Activated CD4-positive, alpha-beta T cell treated with anti-CD3 and anti-CD28 coated beads, Interleukin-2, Interleukin-6, amounts not matched to agents 100 ng/mL and 50 ng/mL, durations not matched to agents 16 hours and 8 hours (primary cell): ENCODE measurements at places on chromosomes 12 and 14.

- no peak for DNase-seq
Observed at GRCh38 chr14:74326369-74327152, 21.7 kb upstream of the VRTN start.

DNA sequence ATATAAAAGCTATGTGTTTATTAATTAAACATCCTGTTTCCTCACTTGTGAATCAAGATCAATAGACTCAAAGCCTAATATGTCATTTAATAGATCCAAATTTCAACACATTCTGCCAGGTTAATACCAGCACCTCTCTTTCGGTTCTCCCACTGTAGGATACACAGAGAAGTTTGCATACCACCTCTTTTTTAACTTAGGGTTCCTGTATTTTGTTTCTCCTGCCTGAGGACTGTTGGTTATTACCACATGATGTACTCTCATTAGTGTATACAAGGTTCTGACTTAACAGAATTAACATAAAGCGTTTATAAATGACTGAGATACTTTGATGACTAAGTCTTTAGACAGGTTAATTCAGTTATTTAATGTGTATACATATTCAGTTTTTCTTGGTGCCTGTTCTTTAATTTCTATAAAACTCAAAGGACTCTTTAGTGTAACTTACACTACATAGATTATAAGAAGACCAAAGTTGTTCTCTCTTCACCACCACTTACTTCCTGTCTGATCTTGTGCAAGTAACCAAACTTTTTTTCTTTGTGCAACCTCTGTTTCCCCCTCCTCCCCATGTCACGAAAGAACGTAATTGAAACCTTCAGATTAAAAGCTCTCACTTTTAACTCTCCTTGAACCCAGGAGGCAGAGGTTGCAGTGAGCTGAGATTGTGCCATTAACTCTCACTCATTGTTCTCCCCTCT lies 89.8 kb upstream of the DNM1L start:
- DNase-seq: peak; percentile 39

GRCh38 chr12:90188857-90189256 lies 480.2 kb upstream of the ATP2B1 start:
- no peak for DNase-seq

DNA sequence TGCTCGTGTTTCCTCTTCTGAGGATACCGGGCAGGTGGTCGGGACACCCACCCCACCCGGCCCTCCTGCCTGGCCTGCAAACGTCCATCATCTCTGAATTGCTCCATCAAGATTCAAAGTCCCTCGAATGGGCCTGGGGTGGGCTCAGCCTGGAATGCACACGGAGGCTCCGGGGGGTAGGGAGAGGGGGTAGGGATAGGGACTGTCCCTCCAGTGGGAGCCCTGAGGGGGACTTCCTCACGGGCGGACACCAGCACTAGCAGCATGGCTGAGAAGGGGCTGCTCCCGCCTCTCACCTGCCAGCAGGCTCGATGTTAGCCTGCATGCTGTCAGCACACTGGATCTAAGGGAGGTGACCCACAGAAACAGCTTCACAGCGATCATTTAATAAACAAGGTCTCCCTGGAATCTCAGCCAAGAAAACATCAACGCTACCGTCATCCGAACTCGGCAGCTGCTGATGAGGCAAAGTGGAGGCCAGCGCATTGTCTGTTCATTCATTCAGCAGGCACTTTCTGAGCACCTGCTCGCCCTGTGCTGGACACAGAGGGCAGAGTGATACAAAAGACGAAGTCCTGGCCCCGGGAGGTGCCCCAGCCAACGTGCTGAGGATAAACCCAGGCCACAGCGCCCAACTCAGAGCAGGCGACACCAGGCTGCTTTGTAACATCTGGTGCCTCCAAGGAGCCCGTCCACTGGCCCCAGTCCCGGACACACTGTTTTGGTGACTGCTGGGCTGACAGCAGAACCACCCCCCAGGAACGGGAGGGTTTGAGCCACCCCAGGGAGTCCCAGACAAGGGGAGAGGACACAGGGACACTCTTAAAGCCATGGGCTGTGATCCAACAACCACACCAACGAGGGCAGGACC lies 6.3 kb downstream of the TMEM179 start:
- DNase-seq: no peak

- no peak for DNase-seq
Observed at GRCh38 chr12:88625356-88625755, 45.1 kb upstream of the KITLG start.

DNA sequence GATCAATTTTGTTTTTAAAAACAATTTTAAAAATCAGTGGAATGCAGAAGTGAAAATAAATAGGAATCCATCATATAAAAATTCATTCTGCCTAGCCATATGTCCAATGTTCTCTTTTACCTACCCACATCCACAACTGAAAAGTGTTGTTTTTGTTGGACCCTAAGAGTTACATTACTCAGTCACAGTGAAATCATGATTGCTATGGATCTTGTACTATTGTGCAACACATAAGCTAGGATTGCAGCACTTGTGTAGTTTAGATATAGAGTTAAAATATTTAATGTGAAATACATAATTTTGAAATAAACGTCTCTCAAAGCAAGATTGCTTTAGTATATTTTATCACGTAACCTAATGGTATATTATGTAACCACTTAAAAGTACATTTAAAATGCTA lies 213.3 kb upstream of the CLEC14A start:
- DNase-seq: no peak

GRCh38 chr12:78118036-78118435 lies 287.3 kb downstream of the NAV3 start:
- DNase-seq: no peak

DNA sequence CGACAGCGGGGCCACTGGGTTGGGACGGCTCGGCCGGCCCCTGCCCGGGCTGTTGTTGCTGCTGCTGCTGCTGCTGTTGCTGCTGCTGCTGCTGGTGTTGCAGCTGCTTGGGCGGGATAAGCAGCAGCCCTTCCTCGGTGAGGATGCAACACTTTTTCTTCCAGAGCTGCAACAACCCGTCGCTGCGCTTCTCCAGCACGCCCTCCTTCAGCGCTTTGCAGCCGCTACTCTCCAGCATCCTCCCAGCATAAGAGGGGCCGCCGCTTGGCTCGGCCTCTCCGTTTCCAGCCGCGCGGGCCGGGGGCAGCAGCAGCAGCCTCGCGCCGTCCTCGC lies 529 bp downstream of the PHLDA1 start:
- DNase-seq: no peak

- DNase-seq: no peak
Observed at GRCh38 chr12:7719946-7720730, 8.9 kb downstream of the DPPA3 start.

DNA sequence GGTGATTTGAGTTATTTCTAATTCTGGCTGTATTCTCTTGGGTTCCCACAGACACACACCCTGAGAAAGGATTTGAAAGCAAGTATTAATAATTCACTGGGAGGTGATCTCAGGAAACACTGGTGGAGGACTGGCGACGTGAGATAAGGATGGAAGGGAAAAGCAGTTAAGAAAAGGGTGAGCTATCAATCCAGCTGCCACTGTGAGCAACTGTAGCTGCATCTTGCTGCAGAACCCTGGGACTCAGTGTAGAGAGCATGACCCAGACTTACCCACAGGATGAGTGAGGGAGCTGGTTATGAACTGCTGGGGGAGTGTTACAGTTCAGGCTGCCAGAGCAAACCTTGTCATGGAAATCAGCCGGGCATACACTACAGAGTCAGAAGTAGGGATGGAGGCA lies 71.9 kb downstream of the RESF1 start:
- DNase-seq: no peak

GRCh38 chr14:94977016-94977415 lies 180.3 kb downstream of the DICER1 start:
- no peak for DNase-seq

GRCh38 chr12:27969624-27970400 lies 2.7 kb downstream of the PTHLH start:
- peak; percentile 61 for DNase-seq

GRCh38 chr12:120846721-120847120 lies 57.4 kb downstream of the SPPL3 start:
- DNase-seq: no peak

DNA sequence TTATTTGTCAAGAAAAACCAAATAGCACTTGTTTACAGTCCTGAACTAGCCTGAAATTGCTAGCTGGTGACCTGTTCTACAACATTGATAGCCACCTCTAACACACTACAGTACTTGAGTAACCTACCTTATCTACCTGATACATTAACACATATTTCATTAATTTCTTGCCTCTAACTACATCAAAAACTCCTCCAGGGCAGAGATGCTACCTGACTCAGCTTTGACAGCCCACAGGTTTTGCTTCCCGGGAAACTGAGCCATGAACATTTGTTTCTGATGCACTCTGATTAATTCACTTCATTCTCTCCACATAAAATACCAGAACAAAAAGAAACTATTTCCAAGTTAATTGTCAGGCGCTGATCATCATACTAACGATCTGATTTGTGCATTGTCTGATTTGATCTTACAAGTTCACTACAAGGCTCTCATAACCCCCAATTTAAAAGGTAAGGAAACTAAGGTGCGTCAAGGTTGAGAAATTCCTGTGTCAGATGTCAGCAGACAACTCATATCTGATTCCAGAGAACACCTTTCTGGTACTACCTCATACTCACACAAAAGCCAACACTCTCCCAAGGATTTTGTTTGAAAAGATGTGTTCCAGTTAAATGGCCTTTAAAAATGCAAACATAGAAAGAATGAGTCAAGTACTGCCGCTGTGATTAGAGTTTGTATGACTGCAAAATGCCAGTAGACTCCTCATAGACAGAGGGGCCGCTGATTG lies 768.7 kb downstream of the BCL11B start:
- no peak for DNase-seq

DNA sequence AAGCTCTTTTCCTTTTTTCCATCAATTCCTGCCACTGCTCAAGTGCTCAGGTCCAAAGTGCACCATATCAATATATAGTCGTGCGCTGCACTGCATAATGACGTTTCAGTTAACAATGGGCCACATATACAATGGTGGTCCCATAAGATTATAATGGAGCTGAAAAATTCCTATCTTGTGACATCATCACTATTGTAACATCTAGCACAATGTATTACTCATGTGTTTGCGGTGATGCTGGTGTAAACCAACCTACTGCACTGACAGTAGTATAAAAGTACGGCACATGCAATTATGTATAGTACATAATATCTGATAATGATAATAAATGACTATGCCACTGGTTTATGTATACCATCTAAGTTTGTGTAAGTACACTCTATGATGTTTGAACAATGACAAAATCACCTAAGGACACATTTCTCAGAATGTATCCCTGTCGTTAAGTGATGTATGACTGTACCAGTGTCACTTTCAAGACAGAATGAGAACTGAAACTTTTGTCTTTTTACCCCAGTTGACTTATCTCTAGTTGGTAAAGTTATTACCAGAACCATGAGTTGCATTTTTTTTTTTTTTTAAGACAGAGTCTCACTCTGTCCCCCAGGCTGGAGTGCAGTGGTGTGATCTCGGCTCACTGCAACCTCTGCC lies 53.7 kb upstream of the INSM2 start:
- peak; percentile 75 for DNase-seq

- DNase-seq: no peak
Observed at GRCh38 chr12:6928703-6929407, 1.1 kb downstream of the ATN1 start.

DNA sequence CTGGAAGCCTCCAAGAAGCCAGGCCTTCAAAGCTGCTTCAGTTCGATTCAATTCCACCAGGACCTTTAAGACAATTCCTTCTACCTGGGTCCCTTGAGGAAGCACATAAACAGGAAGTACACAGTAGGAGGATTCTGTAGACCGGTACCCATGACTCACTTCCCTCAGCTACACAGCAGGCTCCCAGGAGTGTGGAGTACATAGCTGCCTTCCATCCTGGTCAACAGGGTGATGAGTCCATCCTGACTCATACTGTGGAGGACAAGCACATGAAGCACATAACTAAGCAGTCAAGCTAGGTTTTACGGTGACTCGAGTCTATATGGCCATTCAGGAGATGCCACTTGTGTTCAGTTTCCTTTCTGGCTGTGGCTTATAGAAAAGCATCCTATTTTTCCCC lies 197.6 kb upstream of the RBM19 start:
- no peak for DNase-seq

DNA sequence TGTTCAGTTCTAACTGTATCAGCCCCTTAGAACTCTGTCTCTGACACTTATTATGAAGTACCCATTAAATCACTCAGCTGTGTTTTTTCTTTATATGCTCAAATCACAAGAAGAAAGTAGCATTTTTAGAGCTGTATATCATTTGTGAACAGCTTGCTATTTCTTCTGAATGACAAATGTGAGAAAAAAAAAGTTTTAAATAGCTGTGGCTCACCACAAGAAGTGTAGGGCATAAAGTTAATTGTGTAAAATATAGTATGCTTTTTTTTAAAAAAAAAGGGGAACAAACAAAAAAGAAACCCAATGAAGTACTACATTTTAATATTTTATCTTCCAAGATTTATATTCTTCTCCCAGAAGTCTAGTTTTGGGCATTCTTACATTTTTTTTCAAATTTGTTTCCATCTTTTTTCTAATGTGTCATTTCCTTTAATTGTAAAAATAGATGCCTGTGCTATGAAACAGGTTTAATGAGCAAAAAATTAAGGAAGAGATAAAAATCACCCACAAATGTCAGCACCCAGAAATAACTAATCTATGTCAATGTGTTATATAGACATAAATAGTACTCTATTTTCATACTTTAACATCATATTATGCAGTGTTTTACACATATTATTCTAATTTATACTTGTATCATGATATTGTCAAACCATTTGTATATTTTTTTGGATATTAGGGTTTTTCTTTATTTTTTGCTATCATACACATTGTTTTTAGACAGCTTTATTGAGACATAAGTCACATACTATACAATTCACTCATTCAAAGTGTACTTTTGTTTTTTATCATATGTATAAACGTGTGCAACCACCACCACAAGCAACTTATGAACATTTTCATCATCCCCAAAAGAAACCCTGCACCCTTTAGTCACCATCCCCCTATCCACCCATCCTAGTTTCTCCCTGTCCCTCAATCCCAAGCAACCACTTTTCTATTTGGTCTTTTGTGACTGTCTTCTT lies 22.4 kb upstream of the LRRK2 start:
- DNase-seq: no peak

- peak; percentile 92 for DNase-seq
Observed at GRCh38 chr14:73728717-73729330, 14.6 kb upstream of the PNMA1 start.

DNA sequence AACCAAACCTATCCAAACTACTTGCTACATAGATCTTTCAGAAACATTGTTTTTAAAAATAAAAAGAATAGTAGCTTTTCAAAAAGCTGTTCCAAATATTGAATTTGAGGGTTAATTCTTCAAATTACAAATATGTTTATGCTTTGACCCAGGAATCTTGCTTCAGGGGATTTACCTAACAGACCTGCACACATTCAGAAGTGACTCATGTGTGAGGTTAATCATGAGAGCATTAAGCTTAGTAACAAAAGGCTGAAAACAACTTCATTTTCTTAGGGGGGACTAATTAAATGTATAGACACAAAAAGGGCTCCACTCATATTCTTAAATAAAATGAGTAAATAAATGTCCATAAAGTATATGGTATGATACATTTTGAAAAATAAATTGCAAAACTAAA lies 672.4 kb upstream of the FLRT2 start:
- DNase-seq: no peak
